ENCODE measurements at places on chromosomes 11 and 22. TPM values are rescaled to one million over a fixed set of nuclear protein-coding genes. Genes with fewer than 3 reads are reported as not detected.

GRCh38 chr22:28408709-28409108, 270.9 kb downstream of the TTC28 start:
- DNase-seq: no peak

Gene MPZL3
- 15.3 TPM for total RNA-seq

- no peak for DNase-seq
Observed at GRCh38 chr11:30914143-30914762, 328.1 kb upstream of the MPPED2 start.

Gene KCNQ1
- 25.7 TPM for total RNA-seq

GRCh38 chr11:47863898-47864430, 15.8 kb upstream of the NUP160 start:
- DNase-seq: no peak

Gene VPS37C
- total RNA-seq: 2.2 TPM

Gene COX8A
- 111 TPM for total RNA-seq

GRCh38 chr11:130816546-130817329, 99.5 kb downstream of the SNX19 start:
- DNase-seq: no peak

Gene TRIM51
- total RNA-seq: not detected

DNA sequence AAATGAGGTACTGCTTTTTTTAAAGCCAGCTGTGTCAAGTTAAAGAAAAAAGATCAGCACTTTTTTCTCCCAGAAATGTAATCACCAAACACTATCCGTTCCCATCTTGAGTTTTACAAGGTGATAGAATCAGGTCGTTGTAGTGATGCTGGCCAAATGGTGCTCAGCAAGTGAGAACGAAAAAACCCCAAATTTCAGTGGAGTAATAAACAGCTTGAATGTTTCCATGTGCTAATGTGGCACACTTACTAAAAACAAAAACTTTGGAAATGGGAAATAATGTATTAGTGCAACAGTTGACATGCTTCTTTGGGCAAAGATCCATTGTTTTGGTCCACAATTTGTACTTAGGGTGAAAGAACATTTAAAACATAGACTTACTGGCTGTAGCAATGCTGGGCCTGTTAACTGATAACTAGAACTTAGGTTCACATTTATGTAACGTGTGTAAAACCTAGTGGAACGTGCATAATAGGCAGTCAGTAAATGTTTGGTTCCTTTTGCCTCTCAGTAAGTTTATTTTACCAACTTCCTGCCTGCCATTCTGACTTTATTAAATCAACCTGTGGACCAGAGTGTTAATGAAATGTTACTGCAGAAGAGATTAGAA, 15.4 kb upstream of the GDPD4 start:
- no peak for DNase-seq

DNA sequence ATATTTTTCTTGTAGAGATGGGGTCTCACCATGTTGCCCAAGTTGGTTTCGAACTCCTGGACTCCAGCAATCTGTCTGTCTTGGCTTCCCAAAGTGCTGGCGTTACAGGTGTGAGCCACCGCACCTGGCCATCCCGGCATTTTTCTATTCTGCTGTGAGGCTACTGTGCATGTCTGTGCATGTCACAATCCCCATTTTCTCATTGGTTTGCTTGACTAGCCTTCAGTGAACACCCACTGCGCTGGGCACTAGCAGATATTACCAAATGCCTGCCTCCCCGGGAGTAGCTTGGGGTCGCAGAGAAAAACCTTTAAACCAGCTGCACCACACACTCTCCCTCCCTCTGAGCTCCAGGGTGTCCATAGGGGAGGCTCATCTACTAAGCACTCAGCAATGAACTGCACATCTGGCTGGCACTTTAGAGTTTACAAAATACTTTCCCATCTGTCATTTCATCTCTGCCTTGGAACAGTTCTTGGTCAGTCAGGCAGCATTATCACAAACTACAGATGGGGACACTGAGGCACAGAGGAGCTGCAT, 4.9 kb downstream of the CSNK1E start:
- DNase-seq: no peak

DNA sequence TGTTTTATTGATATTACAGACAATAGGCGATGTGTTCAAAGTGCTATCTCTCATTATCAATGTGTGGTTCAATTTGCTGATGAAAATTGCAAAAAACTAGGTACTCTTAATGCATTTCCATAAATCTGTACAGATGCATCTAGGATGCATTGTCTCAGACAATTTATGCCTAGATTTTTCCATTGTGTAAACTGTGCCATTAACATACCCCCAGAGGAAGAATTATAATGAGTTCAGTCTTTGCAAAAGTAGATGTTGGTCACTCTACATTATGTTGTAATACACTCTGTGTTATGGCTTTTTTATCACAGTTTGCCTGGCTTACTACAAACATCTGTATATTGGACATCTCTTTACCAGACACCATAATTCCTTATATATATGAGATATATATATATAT, 62.5 kb downstream of the EHF start:
- DNase-seq: no peak

DNA sequence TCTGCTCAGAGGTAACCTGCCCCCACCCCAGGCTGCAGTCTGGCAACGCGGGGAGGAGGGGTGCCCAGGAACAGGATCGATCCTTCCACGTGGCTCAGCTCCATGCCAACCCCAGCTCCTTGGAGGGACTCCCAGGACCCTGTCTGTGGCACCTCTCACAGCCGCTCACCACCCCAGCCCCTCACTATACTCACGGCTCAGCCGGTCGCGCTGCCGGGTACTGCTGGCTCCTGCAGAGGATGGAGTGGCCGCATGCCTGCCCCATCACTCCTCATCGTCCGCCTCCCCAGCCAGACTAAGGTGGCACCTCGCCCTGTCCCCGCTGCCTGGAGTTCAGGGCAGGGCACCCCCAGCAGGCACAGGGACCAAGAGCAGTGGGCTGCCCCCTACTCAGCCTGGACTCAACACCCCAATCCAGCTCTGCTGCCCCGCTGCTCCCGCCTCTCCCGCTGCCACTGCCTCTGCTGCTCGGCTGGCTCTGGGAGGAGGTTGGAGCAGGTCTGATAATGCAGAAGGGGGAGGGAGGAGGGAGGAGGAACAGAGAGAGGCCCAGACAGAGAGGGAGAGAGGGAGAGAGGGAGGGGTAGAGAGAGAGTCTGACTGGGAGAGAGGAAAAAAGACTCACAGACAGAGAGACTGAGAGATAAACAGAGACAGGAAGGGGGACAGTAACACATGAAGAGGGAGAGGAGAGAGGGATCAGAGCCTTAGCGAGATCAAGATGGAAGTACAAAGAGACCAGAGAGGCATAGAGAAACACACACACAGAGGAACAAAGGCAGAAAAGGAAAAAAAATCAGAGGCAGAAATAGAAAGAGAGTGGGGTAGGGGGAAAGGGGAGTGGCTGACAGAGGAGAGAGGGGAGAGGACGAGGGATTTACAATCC, at the start of gene PDE2A:
TSS of gene PDE2A (minus strand) at position 480 of the 886 bp plus-strand sequence. CDS start at position 265, 215 bp downstream.
- DNase-seq: no peak

DNA sequence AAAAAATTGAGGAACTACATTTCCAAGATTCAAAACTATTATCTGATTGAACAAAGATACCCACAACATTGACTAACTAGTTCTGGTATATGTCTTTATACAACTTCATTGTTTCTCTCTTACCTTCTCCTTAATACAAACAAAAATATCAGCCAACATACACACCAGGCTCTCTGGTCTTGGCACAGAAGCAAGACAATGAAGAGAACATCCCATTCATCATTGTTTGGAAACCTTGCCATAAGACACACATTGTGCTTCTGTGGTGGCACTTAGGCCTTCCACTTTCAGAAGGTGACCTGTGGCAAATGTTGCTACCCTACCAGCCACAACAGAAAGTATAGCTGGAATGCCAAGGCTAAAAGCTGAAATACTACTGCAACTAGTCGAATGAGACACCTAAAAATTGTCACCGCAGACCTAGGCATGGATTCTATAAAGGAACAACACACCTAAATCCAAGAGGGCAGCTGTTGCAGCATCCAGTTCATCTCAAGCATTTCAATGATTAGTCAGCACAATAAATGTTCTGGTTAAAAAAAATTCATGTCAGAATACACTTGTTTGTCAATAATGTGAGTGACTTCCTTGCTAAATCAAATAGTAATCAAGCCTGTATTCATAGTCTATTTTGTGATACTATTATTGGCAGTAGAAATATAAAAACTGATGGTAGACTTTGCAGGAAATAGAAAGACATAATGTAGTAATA, 26.3 kb downstream of the MAP6 start:
- no peak for DNase-seq

Gene DEPDC7
- total RNA-seq: 3.2 TPM

Gene TEX12
- not detected for total RNA-seq

Gene F2
- not detected for total RNA-seq

- DNase-seq: peak; percentile 71
Observed at GRCh38 chr11:69311767-69312385, 17.9 kb downstream of the MYEOV start.

- no peak for DNase-seq
Observed at GRCh38 chr11:14203321-14203720, 155.7 kb downstream of the RRAS2 start.

Gene MS4A15
- total RNA-seq: not detected

Gene ABCC8
- total RNA-seq: not detected

DNA sequence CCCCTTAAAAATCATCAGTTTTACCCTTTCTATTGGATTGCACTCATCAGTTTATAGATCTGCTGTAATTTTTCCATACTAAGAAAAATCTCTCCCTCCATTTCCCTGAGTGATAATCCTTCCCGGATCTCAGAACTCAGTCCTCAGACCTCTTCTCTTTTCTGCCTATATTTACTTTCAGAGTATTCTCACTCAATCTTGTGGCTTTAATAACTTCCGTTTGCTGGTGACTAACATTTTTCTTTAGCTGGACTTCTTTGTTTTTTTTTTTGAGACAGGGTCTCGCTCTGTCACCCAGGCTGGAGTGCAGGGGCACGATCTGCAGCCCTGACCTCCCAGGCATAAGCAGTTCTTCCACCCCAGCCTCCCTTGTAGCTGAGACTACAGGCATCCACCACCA, 10.4 kb downstream of the ATXN10 start:
- DNase-seq: no peak

Gene LRRC32
- total RNA-seq: 0.31 TPM

- DNase-seq: no peak
Observed at GRCh38 chr11:107840129-107840484, 18.5 kb downstream of the SLC35F2 start.

Gene STIP1
- 37.0 TPM for total RNA-seq

Gene PPME1
- total RNA-seq: 12.4 TPM

DNA sequence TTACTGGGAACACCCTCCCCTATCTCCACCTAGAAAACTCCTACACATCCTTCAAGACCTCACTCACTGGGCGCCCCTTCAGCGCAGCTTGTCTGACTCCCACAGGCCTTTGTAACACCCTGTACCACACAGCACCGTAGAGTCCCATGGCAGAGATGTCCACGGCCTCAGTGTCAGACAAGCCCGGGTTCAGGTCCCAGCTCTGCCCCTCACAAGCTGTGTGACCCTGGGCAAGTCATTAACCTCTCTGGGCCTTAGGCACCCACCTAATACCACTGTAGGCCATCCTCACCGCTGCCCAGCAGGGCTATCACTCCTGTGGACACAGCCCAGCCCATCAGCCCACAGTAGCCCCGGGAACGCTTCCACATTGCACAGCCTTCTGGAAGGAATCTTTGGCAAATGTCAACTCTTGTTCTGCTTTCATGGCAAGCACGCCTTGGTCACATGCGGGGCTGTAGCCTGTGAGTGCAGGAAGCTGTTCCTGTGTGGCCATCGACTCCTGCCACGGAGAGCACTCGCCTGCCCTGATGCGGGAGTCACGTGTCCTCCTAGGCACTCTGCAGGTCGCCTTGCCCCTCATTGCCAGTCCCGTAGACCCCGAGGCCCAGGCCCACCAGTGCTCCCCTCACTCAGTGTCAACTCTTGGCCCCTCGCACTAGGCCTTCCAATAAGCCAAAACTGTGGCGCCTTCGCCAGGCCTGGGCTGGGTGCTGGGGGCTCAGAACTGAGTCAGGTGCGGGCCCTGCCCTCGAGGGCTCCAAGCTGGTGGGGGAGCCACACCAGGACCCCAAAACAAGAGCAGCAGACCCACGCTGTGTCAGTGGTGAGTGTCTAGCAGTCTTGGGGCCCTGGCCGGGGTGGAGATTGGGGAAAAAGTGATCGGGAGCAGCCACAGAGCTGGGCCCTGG, 32.9 kb upstream of the RFPL3 start:
- DNase-seq: no peak

Gene SCGB1D2
- total RNA-seq: not detected
